Gastroesophageal sphincter (tissue), 4 donors: ENCODE measurements at places on chromosomes 2 and 18. TPM values are rescaled to one million over a fixed set of nuclear protein-coding genes. Genes with fewer than 3 reads are reported as not detected.

The FBXO48 gene
- 1.2 TPM for total RNA-seq

The RFTN2 gene
- 7.4 TPM for total RNA-seq

- no peak for ATAC-seq
These were observed 6.9 kb downstream of the AMER3 start for GRCh38 chr2:130762031-130762909.

DNA sequence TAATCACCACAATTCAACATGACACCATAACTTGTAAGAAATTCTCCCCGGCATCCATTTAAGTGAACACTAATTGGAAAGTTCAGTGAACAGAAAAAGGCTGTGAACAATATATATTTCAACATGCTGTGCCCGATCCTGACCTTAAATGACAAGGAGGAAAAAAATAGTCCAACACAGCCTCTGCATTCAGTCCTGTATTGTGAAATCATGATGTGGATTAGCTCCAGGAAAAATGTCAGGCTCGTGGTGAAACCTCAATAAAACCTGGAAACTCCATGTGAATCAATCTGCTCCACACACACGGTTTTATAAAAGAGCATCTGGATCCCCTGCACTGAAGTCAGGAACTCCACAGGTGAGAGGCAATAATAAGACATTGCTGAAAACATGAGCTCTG lies 145.4 kb upstream of the SPOPL start:
- peak; percentile 67 for ATAC-seq

DNA sequence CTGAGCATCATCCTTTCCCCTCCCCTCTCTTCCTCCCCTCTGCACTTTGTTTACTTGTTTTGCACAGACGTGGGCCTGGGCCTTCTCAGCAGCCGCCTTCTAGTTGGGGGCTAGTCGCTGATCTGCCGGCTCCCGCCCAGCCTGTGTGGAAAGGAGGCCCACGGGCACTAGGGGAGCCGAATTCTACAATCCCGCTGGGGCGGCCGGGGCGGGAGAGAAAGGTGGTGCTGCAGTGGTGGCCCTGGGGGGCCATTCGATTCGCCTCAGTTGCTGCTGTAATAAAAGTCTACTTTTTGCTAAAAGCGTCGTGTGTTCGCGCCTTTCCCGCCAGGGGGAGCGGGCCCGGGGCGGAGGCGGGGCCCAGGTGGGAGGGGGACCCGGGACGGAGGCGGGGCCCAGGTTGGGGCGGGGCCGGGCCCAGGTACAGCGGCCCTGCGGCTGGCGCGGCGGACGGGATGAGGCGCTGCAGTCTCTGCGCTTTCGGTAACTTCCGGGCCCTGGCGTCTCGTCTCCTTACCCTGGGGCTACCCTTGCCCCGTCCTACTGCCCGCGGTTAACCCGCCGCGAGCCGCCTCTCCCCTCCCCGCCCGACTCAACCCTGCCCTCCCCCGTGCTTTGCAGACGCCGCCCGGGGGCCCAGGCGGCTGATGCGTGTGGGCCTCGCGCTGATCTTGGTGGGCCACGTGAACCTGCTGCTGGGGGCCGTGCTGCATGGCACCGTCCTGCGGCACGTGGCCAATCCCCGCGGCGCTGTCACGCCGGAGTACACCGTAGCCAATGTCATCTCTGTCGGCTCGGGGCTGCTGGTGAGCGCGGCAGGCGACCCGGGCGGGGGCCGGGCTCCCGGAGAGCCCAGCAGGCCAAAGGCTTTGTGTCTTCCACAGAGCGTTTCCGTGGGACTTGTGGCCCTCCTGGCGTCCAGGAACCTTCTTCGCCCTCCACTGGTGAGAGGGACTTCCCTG lies at the start of gene KRTCAP3:
KRTCAP3 (plus strand) TSS at position 424 of the 962 bp plus-strand sequence; CDS start at position 456, 32 bp downstream.
- ATAC-seq, result peak; percentile 48

DNA sequence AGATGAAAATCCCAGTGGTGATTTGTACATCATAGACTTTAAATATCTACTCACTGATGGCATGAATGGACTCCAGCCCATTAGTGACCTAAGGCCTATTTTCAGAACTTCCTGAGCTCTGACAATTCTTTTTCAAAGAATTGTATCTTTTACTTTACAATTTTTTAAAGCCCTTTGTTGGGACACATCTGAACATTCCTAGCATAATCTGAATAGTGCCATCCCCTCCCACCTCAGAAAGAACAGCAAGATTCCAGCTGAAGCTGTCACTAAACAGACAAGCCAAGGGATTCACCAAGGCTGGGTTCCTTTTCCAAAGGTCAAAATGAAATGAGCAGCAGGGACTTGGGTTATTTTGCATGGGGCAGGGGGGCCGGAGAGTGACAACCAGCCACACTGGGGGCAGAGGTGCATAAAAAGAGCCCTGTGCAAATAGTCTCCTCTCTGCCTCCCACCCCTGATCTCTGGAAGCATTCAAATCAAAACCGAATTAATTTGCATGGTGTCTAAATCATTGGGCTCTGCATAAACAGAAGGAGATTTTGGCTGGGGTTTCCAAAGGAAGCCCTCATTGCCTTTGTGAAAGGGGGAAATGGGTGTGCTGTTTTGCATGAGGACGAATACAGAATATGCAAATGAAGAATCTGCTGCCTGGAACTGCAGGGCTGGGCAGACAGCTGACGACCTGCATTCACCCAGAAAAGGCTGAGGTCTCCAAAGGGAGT lies 17.2 kb downstream of the EPHA4 start:
- ATAC-seq, result no peak

The ANKRD23 gene
- 4.9 TPM for total RNA-seq

The MC5R gene
- not detected for total RNA-seq

GRCh38 chr2:240993446-240994170 lies 4.8 kb upstream of the SNED1 start:
- ATAC-seq, result no peak

- ATAC-seq, result peak; percentile 42
These were observed 7.9 kb downstream of the TMEM198 start for GRCh38 chr2:219551441-219552381.

DNA sequence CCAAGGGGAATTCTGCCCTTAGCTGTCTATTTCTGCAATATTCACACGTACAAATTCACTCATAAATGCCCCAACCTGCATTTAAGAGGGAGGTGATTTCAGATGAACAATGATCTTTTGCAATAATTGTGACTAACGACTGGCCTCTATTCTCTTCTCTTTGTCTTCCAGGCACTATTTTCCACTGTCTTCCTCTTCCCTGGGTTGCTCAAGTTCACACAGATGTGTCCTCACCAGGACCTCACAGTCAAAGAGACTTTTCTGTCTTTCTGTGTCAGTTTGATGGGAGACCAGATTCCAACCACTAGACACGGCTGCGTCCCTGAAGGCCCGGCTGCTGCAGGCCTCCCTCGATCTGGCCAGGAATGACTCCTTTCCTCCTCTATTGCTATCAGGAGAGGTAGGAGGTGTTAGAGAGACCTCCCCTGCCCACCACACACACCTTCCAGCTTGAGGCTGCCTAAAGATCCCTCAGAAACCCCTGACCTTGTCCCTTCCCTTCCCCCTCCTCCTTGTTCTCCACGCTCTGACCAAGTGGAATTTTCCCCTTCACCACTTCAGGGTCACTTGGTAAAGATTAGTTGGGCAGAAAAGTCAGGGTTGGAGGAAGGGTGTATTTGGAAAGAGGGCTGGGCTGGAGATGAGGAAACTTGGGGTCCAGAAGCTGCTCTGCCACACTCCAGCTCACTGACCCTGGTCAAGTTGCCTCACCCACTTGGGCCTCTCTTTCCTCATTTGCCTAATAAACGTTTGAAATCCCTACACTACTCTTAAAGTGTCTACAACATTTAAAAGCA lies 109.2 kb upstream of the COPS8 start:
- ATAC-seq, result peak; percentile 22

The FRZB gene
- 10.8 TPM for total RNA-seq

DNA sequence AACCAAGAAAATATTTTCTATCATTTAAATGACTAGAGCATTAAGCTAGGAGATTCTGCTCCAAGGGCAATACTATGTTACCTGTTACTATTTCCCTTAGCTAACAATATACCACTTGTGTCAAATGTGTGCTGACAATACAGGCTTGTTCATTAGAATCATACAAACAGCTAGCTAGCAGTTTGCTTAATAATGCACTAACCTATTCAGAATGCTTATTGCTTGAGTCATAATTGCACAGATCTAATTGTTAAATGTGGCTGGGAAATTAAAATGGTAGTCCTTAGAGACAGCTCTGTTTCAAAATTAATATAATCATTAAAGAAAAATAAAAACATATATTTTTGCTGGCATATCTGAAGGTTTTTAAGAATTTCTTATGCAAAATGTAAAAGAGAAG lies 344.2 kb downstream of the ERBB4 start:
- no peak for ATAC-seq

The CCDC142 gene
- total RNA-seq, result 13.9 TPM

- ATAC-seq, result peak; percentile 74
These were observed 4.7 kb upstream of the ITSN2 start for GRCh38 chr2:24365051-24365450.

The PNO1 gene
- 25.3 TPM for total RNA-seq

The RAPH1 gene
- total RNA-seq, result 17.1 TPM

GRCh38 chr2:158967731-158968395 lies 577 bp upstream of the TANC1 start:
- ATAC-seq, result peak; percentile 47

The REG1B gene
- total RNA-seq, result not detected

GRCh38 chr2:118124288-118124891 lies 36.1 kb downstream of the INSIG2 start:
- no peak for ATAC-seq

The SLC5A7 gene
- 1.6 TPM for total RNA-seq

The DCAF17 gene
- 21.4 TPM for total RNA-seq

- no peak for ATAC-seq
These were observed 277.3 kb downstream of the MBD5 start for GRCh38 chr2:148298196-148298595.
